ENCODE measurements at places on chromosomes 13 and 19. TPM values are rescaled to one million over a fixed set of nuclear protein-coding genes. Genes with fewer than 3 reads are reported as not detected.

The SLC1A6 gene
- not detected for total RNA-seq

The KRTDAP gene
- not detected for total RNA-seq

The C19orf67 gene
- not detected for total RNA-seq

The SPTBN4 gene
- not detected for total RNA-seq

The ZNF491 gene
- 3.1 TPM for total RNA-seq

The ACER1 gene
- not detected for total RNA-seq

The SHANK1 gene
- not detected for total RNA-seq

The KLK7 gene
- not detected for total RNA-seq

The PDX1 gene
- 0.92 TPM for total RNA-seq

The PRSS57 gene
- not detected for total RNA-seq

The PTPRH gene
- 72.3 TPM for total RNA-seq

The PPAN gene
- total RNA-seq = 35.7 TPM

The PNMA8B gene
- total RNA-seq = under 0.01 TPM

The USHBP1 gene
- 3.3 TPM for total RNA-seq

The ZNF723 gene
- total RNA-seq = not detected

The TGFBR3L gene
- not detected for total RNA-seq

The TDRD12 gene
- not detected for total RNA-seq

The ZNF808 gene
- total RNA-seq = 11.9 TPM

The ZNF682 gene
- 1.2 TPM for total RNA-seq

The HSPH1 gene
- total RNA-seq = 33.3 TPM

The SOX21 gene
- total RNA-seq = 2.9 TPM

The BCAM gene
- 76.8 TPM for total RNA-seq

The LAIR1 gene
- 1.2 TPM for total RNA-seq

The KCNJ14 gene
- total RNA-seq = 1.0 TPM

The LAIR2 gene
- total RNA-seq = not detected

The WASF3 gene
- 11.7 TPM for total RNA-seq

Data from stomach (tissue), 19 donors.